Uterine smooth muscle cell (primary cell): ENCODE measurements at places on chromosomes 1 and 21. TPM values are rescaled to one million over a fixed set of nuclear protein-coding genes. Genes with fewer than 3 reads are reported as not detected.

The ZMYND12 gene
- total RNA-seq, result 0.66 and 1.00 TPM in 2 replicates

The LIN28A gene
- total RNA-seq, result not detected in 2 replicates

The NBPF12 gene
- total RNA-seq, result 7.0 and 10.6 TPM in 2 replicates

The ZMYM4 gene
- 28.4 and 37.7 TPM in 2 replicates for total RNA-seq

The CATSPERE gene
- total RNA-seq, result 0.33 and 1.9 TPM in 2 replicates

The USH2A gene
- under 0.01 TPM in 1 of 2 replicates, not detected in the other for total RNA-seq

The IGSF21 gene
- total RNA-seq, result not detected in 2 replicates

The RNU1-2 gene
- total RNA-seq, result under 0.01 and 2,224 TPM in 2 replicates

The PLOD1 gene
- 279 and 552 TPM in 2 replicates for total RNA-seq

The SPRR2F gene
- total RNA-seq, result not detected in 2 replicates

The RBM8A gene
- 110 and 207 TPM in 2 replicates for total RNA-seq

The UBXN10 gene
- not detected in 2 replicates for total RNA-seq

The ANGPTL3 gene
- not detected in 2 replicates for total RNA-seq

The AIRE gene
- under 0.01 TPM in 1 of 2 replicates, not detected in the other for total RNA-seq

The FCER1G gene
- not detected in 2 replicates for total RNA-seq

The RGS4 gene
- 265 and 486 TPM in 2 replicates for total RNA-seq

The SHE gene
- under 0.01 and 0.12 TPM in 2 replicates for total RNA-seq

The OPRD1 gene
- total RNA-seq, result not detected in 2 replicates

The S100A9 gene
- total RNA-seq, result not detected in 2 replicates

The ACTL8 gene
- 0.11 and 0.12 TPM in 2 replicates for total RNA-seq

The OPTC gene
- not detected in 2 replicates for total RNA-seq

The TMEM200B gene
- 21.0 and 22.8 TPM in 2 replicates for total RNA-seq

The SH2D1B gene
- total RNA-seq, result under 0.01 TPM in 1 of 2 replicates, not detected in the other

The FMN2 gene
- total RNA-seq, result 6.0 and 12.8 TPM in 2 replicates

The FCMR gene
- 0.11 and 0.37 TPM in 2 replicates for total RNA-seq

The OR2AK2 gene
- 0.25 TPM in 1 of 2 replicates, not detected in the other for total RNA-seq

The CSMD2 gene
- 5.8 and 10.1 TPM in 2 replicates for total RNA-seq
